ENCODE measurements at places on chromosomes 6 and 20.

- no peak for DNase-seq
These were observed 46.1 kb downstream of the MYH7B start for GRCh38 chr20:35001596-35002362.

DNA sequence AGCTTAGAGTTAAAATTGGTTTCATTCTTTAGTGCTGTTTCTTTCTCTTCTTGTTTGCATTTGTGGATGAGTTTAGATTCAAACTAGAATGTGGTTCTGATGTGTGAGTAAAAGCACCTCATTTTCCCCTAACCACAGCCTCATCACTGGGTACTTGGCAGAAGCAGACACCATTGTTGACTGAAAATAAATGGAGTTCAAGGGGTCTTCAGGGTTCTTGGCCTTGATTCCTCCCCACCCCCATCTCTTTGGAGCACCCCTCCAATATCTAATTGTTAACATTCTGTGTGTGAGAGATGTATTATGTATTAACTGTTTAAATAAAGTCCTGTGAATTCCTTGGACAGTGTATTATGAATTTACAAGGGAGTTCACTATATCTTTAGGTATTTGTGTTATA, 59.6 kb downstream of the JARID2 start:
- DNase-seq = no peak

DNA sequence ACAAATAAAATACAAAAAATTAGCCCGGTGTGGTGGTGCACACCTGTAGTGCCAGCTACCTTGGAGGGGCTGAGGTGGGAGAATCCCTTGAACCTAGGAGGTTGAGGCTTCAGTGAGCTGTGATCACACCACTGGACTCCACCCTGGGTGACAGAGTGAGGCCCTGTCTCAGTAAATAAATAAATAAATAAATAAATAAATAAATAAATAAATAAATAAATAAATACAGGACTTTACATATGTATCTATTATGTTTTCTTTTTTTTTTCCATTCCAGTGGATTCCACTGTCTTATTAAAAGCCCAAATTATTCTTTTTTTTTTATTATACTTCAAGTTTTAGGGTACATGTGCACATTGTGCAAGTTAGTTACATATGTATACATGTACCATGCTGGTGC, 41.1 kb upstream of the ENPP5 start:
- DNase-seq = no peak

DNA sequence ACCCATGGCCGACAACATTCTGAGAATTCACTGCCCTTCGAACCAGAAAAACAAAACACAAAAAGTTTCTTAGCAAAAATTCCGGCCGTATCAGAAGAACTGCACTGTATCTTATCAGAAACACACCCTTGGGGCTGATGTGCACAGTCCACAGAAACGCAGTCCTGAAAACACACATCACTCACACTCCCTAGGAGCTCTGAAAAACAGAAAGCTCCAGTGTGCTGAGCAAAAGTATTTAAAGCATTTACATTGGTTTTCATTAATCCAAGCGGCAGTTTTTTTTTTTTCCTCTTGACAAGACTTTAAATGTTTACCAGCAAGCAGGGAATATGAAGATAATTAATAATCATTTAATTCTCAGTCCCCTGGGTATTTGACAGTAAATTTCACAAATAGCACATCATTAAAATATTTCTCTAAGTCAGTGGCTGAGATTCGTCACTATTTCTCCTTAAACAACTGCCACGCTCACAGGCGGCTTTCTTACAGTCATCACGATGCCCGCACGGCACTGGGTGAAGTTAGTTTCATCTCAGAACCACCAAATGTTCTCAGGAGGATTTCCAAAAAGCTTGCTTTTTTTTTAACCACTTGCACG, 13.3 kb downstream of the NFATC2 start:
- peak; percentile 80 for DNase-seq

- DNase-seq = no peak
These were observed 646 bp downstream of the RPS6KA2 start for GRCh38 chr6:166626177-166627032.

- DNase-seq = no peak
These were observed 25.4 kb downstream of the DIDO1 start for GRCh38 chr20:62900692-62901584.

GRCh38 chr20:15200147-15200565, 862.7 kb upstream of the FLRT3 start:
- no peak for DNase-seq

All from GM04503 (cell line).